A172 (cell line): ENCODE measurements at places on chromosomes 16 and 17.
A peak's percentile ranks its signal among the peaks of the same experiment; 100 is the strongest.

DNA sequence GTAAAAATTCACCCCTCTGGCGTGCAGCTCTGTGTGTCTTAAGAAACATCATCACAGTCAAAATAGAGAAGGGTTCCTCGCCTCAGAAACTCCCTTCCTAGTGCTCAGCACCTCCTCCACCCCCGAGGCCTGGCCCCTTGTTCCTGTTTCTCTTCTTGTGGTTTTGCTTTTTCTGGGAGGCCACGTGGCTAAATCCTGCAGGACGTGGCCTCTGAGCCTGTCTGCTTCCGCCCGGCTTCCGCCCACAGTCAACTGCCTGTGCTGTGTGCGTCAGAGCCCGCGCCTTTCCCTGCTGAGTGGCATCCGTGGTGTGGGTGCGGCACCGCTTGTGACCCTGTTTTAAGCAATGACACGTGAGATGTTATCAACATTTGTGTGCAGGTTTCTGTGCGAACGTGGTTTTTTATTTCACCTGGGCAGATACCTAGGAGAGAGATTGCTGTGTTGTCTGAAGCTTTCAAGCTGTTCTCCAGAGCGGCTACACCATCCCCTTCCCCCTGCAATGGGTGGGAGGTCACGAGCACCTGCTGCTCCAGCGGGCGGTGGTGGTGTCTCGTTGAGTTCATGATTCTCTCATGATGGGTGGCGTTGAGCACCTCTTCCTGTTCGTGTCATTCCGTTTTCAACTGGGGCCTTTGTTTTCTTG lies 21.7 kb downstream of the ACSF3 start:
- peak; percentile 90 for DNase-seq

- DNase-seq = peak; percentile 69
Measured at GRCh38 chr17:74307984-74308773, 17.8 kb upstream of the KIF19 start.

DNA sequence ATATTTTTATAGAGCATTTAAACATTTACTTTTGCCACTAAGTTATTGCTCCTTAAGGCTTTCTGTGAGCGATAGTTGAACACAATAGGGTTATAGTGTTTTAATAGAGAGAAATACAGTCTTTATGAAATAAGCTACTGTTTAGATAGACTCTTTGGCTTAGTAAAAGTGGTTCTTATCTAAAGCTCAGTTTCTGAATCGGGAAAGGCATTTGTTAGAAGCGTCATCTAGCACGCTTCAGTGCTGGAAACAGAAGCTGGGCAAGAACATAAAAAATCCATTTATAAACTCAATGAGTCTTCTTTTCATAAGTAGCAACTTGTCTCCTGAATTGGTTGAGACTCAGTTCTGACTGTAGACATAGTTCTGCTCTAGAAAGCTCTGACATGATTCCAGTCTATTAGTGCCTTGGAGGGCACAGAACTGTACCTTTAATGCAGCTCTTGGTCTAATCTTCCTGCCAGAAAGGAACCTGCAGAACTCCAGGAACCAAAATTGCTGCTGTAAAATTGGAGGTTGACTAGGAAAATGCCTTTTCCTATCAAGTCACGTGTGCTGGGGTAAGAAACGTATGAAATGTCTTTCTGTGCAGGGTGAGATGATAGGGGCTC lies 55.4 kb upstream of the DNAJA2 start:
- DNase-seq = no peak

DNA sequence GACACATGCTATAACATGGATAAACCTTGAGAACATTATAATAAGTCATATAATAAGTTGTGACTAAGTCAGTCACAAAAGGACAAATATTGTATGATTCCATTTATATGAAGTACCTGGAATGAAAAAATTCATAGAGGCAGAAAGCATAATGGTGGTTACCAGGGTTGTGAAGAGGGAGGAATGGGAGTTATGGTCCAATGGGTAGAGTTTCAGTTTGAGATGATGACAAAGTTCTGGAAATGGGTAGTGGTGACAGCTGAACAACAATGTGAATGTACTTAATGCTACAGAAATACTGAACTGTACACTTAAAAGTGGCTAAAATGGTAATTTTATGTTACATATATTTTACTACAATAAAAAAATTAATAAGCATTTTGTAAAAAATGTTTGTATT lies 49.7 kb downstream of the MYO1D start:
- no peak for DNase-seq
